NCI-H1436 treated with DMSO at 0.1 percent for 48 hours (cell line): ENCODE measurements at places on chromosomes 2 and 18.

DNA sequence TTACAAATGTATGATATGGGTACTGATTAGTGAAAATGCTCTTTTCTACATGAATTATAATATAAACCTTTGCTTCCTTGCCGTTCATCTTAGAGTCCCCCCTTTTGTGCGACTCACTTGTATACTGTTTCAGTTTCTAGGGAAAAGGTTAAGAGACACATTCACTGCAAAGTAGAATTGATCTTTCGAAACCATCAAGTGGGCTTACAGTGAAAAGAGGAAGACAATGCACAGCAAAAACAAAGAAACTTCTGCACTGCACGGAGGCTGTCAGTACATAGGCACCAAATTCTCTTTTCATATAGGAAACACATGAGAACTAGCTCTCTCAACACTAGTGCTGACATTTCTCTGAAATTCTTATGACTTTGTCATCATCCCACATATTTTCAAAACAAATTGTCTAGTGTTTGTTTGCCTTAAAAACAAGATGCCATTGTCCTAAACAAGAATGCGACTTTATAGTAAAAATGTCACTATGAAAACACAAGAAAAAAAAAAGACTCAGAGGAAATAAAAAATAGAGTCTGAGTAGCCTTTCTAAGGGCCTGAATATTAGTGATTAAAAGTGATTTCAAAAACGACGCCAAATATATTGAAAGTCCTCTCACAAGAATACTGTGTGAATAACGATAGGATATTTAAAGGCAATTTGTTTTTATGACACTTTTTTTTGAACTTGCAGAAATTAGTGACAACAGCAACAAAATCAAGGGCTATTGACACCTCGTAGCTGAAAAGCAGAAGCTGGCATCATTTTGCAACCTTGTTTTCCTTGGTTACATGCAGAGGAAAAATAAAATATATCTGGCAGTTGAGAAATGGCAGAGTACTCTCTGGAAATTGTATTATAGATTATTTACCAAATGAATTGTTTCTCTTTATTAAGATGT is 827.0 kb downstream of the BCL11A start:
- no peak for DNase-seq

- no peak for DNase-seq
These were observed 64.6 kb downstream of the PLCL1 start for GRCh38 chr2:197869041-197869440.

DNA sequence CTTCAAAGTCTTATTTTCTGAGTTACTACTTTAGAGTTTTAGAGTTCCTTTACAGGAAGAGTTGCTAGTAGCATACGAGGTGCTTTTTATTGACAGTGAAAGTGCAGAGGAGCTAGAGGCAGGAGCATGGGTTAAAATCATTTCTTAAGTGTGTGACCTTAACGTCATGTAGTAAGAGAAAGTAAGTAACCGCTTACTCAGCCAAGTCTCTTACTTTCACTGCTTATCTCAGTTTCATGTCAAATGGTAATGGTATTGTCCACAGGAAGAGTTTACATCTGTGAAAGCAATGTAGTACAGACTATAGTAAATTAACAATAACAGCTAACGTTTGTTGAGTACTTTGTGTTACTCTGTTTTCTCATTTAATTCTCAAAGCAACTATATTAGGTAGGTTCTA is 12.6 kb downstream of the NDUFAF7 start:
- no peak for DNase-seq

GRCh38 chr2:42086500-42086953 is 38.7 kb downstream of the PKDCC start:
- DNase-seq, result no peak

DNA sequence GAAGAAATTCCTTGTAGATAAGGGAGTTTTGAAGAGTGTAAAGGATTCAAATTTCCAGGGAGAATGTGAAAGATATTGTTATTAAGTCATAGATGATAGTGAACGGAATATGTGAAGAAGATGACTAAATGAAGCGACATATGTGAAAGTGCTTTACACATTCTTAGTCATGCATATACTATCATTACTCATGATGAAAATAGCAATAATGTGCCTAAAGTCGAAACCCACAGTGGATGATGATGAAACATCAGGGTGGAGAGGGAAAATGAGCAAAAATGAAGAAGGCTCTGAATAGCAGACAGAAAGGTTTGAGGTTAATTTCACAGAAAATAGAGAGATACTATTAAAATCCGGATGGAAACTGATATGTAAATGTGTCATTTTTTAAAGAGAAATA is 1237.1 kb downstream of the LRP1B start:
- DNase-seq, result no peak
